ENCODE measurements at places on chromosomes 2 and 18.

DNA sequence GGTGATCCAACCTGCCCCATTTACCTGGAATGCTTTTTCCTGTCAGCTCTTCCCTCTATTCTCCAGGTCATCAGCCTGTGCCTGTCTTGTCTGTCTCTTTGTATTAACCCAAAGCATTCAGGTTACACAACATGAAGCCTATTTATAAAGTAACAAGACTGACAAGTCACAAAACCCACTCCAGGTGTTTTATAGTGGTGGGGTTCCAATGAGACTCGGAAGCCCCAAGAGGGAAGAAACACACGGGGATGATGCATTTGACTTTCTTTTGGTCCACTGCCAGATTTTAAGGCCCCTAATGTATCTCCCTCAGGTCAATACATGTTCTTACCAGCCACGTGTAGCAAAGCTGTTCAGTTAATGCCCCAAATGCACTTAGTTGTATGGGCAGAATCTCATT is 27.5 kb downstream of the TGFA start:
- DNase-seq, result no peak

GRCh38 chr18:76875390-76876325 is 53.3 kb downstream of the ZNF236 start:
- DNase-seq, result no peak

GRCh38 chr2:40827392-40827791 is 375.5 kb upstream of the SLC8A1 start:
- no peak for DNase-seq

GRCh38 chr2:149926149-149926548 is 338.6 kb upstream of the MMADHC start:
- DNase-seq, result no peak

- DNase-seq, result peak; percentile 88
These were observed 289.2 kb downstream of the TNS1 start for GRCh38 chr2:217713395-217714286.

GRCh38 chr18:34280653-34281052 is 55.9 kb upstream of the NOL4 start:
- no peak for DNase-seq

- DNase-seq, result no peak
These were observed 188.0 kb downstream of the CYRIA start for GRCh38 chr2:16477648-16478047.

GRCh38 chr2:42450136-42450535 is 43.6 kb downstream of the KCNG3 start:
- DNase-seq, result no peak

GRCh38 chr18:42268798-42269197 is 313.8 kb downstream of the PIK3C3 start:
- no peak for DNase-seq

DNA sequence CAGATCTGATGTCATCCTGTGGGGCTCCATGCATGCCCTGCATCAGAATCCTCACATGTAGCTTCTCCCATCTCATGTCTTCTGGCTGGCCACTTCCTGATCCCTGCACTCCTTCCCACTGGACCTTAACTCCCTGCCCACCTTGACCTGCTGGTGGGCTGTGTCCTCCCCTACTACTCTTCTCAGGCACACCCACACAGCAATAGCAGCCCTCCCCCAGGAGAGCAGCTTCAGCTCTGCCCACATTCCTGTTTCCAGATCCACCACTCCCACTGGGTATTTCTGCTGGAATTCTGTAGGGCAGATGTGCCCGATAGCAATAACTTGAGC is 137.0 kb upstream of the HS6ST1 start:
- no peak for DNase-seq
